Hematopoietic multipotent progenitor cell (in vitro differentiated cells): ENCODE measurements at places on chromosomes 6 and 20.

- DNase-seq: no peak
Measured at GRCh38 chr6:148556410-148556809, 190.4 kb upstream of the UST start.

- DNase-seq: peak; percentile 45
Measured at GRCh38 chr6:41777551-41778285, 2.0 kb downstream of the FRS3 start.

GRCh38 chr6:43478008-43478372, 620 bp downstream of the TJAP1 start:
- no peak for DNase-seq

DNA sequence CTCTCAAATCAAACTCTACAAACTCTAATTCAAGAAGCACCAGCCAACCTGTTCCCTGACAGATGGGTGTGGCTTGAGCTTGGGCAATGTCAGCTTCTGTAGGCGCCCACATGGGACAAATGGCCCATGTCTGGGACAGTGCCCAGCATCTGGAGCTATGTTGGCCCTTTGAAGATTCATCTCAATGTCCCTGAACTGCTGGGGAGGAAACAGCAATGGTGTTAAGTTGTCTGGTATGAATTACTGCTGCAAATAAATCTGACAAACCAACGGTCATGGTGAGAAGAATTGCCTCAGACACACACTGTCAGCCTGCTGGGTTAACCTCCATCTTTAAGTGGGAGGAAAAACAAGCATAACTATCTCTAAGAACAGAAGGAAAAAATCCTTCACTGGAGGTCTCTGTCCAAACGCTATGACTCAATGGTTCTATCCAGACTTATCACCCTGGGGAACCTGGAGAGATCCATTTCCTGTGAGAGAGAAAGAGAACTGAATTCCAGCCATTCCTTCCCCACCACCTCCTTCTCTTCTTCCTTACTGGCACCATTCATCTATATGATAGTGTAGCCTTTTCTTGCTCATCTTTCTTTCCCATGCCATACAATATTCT, 274.9 kb downstream of the CDH26 start:
- DNase-seq: no peak

DNA sequence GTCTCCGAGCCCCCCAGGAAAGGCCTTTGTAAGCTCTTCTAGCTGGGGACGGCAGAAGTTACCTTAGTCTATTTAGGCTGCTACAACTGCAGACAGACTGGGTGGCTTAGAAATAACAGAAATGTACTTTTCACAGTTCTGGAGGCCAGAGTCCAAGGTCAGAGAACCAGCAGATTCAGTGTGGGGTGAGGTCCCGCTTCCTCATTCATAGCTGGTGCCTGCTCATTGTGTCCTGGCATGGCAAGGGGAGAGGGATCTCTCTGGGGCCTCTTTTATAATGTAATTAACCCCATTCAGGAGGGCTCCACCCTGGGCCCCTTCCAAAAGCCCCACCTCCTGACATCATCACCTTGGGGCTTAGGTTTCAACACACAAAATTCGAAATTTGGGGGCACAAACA, 315.1 kb downstream of the CDH4 start:
- no peak for DNase-seq

DNA sequence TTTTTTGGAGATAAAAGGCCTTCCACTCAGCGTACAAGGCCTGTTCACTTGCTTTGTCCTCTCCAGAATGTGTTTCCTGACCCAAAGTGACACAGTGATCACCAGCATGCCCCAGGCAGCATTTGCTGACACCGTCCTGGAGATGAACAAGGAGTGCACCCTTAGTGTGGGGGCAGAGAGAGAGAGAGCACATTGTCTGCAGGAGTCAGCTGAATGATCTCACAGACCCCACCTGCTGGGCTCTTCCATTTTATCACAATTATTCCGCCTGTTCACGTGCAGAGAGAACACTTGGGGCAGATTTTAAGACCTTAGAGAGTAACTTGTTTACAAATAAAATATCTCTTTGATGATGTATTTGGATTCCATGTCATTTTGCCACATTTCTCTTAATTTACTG, 22.4 kb upstream of the MAS1L start:
- DNase-seq: peak; percentile 35
